ENCODE measurements at places on chromosomes 3 and 15.
A peak's percentile ranks its signal among the peaks of the same experiment; 100 is the strongest.

DNA sequence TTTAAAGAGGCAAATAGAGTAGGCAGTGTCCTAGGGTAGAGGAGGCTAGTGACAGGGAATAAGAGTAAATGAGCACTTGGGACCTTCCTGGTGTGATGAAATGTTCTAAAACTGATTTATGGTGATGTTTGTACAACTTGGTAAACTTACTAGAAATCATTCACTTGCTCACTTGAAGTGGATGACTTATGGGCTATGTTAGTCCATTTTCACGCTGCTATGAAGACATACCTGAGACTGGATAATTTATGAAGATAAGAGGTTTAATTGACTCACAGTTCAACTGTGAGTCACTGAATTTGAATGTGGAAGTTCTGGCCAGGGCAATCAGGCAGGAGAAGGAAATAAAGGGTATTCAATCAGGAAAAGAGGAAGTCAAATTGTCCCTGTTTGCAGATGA lies 31.7 kb upstream of the DHX36 start:
- no peak for DNase-seq

DNA sequence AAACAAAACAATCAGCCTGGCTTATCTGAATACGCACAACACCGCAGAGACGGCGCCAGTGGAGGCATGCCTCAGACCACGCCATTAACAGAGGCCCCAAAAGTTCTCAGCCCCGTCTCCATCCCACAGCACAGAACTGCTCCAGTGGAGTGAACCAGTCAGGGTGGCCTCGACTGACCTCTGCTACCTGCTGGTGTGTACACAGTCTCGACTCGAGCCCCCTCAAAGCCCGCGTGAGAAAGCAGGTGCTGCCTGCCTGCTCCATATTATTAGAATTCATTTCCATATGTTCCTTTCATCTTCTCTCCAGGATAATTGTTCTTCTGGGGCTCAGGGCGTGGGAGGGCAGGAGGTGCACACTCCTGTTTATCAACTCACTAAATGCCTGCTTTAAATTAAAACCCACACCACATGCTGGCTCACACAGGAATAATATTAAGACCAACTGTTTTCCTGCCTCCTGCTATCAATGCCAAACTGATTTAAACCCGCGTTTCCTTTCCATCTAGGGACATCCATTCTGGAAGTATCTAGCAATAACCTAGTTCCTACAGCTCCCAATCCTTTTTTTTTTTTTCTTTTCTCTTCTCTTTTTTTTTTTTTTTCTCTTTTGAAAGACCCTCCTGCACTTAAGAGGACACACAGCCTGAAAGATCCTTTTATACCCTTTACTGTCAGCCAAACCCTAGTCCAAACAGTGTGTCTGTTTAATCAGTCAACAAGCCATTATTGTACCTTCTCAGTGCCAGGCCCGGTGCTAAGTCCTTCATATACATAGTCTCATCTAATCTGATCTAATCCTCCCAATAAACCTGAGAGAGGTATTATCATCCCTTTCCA lies 101.2 kb downstream of the TLE3 start:
- DNase-seq: no peak

- no peak for DNase-seq
Observed at GRCh38 chr15:61116825-61117224, 112.3 kb downstream of the RORA start.

- no peak for DNase-seq
Observed at GRCh38 chr3:37375184-37376127, 201.1 kb upstream of the LRRFIP2 start.

- no peak for DNase-seq
Observed at GRCh38 chr3:190545191-190545590, 31.3 kb downstream of the IL1RAP start.

GRCh38 chr15:60935130-60935529 lies 294.0 kb downstream of the RORA start:
- no peak for DNase-seq

- no peak for DNase-seq
Observed at GRCh38 chr3:43879166-43879565, 188.4 kb downstream of the ABHD5 start.

DNA sequence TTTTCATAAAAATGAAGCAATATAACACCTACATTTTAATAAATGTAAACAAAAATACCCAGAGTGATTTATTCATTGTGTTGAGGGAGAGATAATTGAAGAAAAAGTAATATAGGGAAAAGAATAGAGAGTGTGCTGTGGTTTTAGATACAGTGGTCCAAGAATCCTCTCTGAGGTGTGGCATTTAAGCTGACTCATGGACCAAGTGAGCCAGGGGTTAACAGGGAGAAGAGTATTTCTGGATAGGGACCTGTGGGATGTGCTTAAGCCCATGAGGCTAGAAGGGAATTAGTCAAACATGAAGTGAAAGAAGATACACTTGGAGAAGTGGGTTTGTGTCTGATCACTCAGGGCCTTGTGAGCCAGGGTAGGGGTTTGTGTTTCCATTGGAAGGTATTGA lies 680.7 kb upstream of the GRM7 start:
- no peak for DNase-seq

GRCh38 chr15:28101983-28102441 lies 2.9 kb upstream of the OCA2 start:
- DNase-seq: no peak

DNA sequence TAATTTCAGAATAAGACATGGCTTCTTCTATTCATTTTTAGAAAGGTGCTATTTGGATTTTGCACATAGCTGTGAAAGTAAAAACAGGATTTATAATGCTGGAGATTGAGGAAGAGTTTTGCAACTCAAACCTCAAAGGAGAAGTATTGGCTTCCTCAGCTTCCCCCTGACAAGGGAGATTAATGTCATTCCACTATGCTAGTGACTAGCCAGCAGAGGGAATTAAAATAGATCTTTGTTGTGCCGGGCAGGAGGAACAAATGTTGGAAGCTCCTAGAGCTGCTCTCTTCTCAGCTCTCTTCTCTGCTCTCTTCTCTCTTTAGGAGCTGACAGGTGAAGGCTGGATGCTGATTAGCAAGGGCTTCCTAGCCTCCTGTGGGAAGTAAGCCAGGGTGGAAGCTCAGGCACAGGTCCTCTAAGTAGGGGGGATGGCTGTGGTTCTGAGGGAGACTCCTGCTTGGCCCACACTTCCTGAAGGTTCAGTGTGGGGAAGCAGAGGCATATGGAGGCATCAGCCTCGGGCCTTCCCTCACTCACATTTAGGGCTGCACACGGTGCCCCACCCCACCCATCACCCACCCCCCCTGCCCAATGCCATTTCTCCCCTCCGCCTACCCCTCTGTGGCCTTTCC lies 29.6 kb downstream of the CX3CR1 start:
- no peak for DNase-seq

- no peak for DNase-seq
Observed at GRCh38 chr3:185534511-185534910, 17.9 kb downstream of the LIPH start.

DNA sequence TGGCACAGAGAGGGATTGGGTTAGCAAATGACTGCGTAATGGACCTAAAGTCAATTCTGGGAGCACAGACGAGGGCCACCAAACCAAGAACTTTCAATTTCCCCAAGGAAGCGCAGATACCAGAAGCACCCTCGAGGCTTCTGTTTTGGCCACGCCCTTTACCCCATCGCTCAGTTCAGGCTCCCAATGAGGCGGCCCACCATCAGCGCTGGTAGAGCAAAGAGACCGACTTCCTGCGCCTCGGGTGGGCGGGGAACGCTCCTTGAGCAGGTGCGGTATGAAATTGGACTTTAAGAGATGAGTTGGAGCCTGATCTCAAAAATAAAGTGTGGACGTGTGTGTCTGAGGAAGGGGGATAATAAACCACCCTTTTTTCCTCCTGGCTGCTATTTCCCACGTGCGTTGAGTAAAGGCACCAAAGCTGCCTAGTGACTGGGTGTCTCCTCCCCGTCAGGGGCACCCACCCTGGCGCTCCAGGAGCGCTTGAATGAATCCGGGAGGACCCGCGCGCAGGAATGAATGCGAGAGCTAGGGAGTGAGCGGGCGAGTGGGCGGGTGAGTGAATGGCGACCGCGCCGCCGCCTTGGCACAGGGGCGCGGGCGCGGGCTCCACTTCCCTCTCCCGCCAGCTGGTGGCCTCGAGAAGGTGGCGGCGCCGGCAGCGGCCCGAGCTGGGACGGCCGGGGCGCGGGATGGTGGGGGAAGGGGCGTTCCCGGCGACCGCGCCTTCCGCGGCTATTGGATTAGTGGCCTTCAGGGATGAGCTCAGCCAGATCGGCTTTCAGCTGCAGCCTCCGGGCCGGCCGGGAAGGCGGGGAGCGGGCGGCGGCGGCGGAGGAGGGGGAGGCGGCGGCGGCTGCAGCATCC lies at the start of gene SPSB4:
TSS of gene SPSB4 (plus strand) at position 772 of the 867 bp plus-strand sequence. CDS start 14,758 bp downstream, outside the sequence.
- DNase-seq: peak; percentile 71

DNA sequence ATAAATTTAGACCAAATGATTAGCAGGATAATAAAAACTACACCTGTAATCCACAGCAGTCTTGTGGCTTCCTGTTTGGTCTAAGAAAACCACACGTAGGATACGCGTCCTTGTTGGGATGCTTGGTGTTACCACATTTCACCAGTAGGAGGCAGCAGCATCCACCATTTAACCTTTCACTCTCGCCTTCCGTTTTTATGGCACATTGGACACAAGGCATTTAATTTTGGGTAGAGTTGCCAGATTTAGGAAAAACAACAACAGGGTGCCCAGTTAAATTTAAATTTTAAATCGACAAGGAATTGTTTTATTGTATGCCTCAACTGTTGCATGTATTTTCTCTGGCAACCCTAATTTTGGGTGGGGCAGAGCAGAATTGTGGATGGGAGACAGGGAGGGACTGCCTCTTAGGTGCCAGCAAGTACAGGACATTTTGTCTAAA lies 6.3 kb downstream of the LRRC31 start:
- DNase-seq: peak; percentile 72

GRCh38 chr3:12992629-12993516 lies 80.4 kb downstream of the IQSEC1 start:
- DNase-seq: peak; percentile 72

GRCh38 chr15:59289574-59289973 lies 82.9 kb downstream of the LDHAL6B start:
- no peak for DNase-seq

DNA sequence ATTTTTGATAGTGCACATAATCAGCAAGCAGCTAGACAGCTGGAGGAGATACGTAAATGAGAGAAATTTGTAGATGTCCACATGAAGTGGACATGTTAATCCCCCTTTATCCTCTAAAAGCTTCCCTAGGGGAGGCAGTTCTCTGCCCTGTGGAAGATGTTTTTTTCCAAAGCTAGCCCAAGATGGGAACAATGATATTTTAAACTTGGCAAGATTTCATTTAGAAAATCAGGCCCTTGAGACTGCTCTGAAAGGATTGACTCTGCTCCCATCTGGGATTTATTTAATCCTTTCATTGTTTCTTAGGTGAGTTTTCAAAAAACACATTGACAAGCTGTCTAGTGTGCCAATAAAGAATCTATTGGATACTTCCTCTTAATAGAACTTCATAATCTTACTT lies 92.0 kb downstream of the SYNPR start:
- DNase-seq: no peak

GRCh38 chr3:50657816-50658215 lies 16.9 kb upstream of the DOCK3 start:
- DNase-seq: no peak

DNA sequence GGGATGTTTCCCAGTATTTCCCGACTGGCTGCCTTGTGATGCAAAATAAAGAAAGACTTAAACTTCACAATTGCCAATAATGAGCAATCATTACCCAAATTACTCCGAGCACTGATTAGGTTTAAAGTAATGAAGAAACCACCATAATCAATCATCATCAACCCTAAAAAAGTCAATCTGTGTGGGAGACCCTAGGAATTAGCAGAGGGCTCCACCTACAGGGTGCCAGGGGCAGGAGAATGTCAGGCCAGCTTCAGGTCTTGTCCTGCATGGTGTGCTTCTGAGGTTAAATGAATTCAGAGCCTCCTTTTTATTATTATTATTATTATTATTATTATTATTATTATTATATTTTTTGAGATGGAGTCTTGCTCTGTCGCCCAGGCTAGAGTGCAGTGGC lies 478.0 kb upstream of the ARRDC4 start:
- DNase-seq: no peak

GRCh38 chr3:101179637-101180036 lies 140.7 kb downstream of the IMPG2 start:
- no peak for DNase-seq

- DNase-seq: no peak
Observed at GRCh38 chr15:83057696-83058376, 9.2 kb downstream of the BTBD1 start.

DNA sequence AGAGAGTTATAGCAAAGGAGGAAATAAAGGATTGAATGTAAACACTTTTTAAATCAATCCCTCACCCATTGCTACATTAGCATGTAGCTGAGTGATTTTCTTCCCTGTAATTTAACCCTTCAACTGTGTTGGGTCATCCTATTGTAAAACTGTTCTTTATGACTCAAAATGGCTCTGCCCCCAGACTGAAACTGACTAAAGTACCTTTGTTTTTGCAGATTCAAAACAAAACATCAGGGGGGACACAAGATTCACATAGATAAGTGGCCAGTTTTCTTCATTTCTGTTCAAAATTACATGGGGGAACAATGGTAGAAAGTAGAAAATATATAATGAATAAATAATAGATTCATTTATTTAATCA lies 268.4 kb downstream of the IGSF11 start:
- no peak for DNase-seq

DNA sequence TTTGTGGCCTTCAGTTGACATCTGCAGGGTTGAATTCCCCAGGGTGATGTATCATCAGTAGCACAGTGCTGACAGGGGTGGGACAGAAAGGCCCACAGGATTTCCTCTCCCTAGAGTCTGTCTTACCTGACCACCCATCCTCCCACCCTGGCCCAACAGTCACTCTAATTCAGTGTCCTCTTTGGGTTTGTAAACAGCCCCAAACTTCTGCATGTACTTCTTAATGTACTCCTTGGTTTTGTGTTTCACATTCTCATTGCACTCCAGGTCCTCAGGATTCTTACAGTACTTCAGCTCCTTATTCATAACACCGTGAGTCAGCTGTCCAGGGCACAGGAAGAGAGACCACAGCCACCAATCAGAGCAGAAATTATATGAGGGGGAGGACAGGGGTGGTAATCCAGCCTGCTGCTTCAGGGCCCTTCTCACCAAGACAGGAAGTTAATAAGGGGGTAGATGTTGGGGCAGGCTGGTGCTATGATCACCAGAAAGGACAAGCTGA lies 37.5 kb downstream of the NBEAL2 start:
- DNase-seq: no peak

- DNase-seq: no peak
Observed at GRCh38 chr3:155007729-155008128, 72.4 kb upstream of the MME start.

DNA sequence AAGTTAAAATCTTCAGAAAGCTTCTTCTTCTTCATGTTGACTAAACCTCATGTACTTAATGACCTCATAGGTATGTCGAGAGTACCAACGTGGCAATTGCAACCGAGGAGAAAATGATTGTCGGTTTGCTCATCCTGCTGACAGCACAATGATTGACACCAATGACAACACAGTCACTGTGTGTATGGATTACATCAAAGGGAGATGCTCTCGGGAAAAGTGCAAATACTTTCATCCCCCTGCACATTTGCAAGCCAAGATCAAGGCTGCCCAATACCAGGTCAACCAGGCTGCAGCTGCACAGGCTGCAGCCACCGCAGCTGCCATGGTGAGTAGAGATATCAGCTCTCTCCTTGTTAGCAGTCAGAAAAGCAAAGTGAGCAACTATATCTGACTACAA lies 176.5 kb downstream of the MBNL1 start:
- no peak for DNase-seq

GRCh38 chr15:89367485-89368451 lies 33.1 kb upstream of the POLG start:
- DNase-seq: no peak
